ENCODE measurements at places on chromosomes 12 and 14. TPM values are rescaled to one million over a fixed set of nuclear protein-coding genes. Genes with fewer than 3 reads are reported as not detected.

Gene LUM
- total RNA-seq = 400 TPM

DNA sequence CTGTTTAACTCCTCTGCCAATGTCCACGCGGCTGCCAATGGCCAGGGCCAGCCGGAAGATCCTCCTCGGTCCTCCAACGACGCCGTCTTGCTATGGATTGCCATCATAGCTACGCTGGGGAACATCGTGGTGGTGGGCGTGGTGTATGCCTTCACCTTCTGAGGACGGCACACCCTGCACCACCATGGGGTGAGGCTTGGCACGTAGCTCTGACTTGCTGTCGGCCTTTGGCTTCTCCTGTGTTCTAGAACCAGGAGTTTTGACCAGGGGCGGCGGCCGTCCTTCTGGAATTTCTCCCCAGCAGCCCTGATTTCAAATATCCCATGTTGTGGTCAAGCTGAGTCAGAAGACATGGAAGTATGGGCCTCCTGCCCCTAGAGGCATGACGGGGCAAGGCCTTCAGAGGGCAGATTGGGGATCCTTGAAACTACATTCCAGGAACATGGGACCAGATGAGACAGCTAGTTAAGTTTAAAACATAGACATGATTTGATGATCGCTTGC, 47.5 kb downstream of the C14orf132 start:
- DNase-seq = no peak

DNA sequence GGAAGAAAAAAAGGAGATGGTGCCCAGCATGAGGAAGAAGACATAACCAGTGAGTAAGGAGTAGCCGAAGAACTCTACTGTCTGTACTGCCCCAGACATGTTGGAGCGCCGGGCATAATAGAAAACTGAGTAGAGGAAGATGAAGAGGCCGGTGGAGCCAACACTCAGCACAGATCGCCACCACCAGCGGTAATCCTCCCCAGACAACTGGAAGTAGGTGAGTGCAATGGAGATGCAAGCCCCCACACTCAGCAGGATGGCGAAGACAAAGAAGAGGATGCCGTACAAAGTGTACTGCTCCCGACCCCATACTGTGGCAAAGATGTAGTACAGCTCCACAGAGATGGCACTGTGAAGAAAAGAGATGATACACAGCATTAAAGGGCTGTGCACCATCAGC, 844 bp upstream of the IPO4 start:
- DNase-seq = no peak

Gene MGST1
- total RNA-seq = 891 TPM

Gene PMCH
- total RNA-seq = not detected

Gene IL26
- total RNA-seq = not detected

Gene VCPKMT
- 14.2 TPM for total RNA-seq

- DNase-seq = no peak
Measured at GRCh38 chr12:19546611-19547162, 107.4 kb downstream of the AEBP2 start.

Gene ALG10
- 18.1 TPM for total RNA-seq

DNA sequence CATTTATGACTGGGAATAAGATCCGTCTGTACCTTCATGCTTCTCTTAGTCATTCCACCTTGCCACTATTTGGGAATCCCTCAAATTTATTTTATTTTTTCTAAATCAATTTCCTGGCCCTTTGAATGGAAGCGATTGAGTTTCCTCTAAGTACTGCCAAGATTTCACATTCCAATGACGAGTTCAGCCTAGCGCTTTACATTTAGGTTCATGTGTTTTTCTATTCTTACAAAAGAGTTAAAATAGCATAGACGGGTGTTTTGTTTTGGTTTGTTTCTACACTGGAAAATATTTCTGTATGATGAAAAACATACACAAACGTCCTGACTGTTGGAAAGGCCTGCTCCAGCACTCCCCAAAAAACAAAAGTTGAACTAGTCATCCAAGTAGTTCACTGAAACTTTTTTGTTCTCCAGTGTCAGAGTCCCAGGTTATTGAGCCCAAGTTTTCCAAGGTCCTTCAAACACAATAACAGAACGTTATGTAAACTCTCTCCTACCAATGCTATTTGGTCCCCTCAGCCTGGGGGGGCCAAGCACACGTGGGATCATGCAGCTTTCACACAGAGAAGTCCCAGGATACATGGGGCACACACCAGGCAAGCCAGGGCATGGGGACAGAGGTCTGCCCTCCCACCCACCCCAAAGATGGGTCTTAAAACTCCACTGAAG, 74.8 kb upstream of the FOXN3 start:
- DNase-seq = no peak

DNA sequence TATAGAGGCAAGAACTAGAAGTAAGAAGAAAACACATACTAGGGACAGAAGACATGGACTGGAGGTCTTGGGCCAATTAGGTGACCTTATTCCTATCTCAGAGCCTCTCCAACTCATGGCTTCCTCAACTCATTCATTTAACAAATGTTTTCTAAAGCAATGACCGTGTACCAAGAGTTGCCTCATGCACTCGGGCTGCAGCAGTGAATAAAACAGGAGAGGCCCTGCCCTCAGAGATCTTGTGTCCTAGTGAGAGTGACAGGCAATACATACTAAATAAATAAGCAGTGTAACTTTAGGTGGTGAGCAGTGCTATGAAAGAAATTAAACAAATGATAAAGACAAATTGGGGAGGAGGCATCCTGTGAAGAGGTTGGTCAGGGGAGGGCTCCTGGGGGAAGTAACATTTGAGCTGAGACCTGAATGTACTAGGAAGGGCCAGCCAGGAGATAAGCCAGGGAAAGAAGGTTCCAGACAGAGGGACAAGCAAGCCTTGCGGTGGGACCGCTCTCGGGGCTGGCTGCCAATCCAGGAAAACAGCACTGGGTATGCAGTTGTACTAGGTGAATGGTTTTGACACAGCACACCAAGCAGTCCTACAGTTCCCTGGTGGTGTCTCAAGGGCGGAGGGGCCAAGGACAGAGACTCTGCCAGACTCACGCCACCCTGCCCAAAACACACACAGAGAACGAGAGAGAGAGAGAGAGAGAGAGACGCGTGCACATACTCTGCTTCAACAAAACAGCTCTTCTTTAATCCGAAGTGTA, 1.3 kb downstream of the NINJ2 start:
- no peak for DNase-seq

DNA sequence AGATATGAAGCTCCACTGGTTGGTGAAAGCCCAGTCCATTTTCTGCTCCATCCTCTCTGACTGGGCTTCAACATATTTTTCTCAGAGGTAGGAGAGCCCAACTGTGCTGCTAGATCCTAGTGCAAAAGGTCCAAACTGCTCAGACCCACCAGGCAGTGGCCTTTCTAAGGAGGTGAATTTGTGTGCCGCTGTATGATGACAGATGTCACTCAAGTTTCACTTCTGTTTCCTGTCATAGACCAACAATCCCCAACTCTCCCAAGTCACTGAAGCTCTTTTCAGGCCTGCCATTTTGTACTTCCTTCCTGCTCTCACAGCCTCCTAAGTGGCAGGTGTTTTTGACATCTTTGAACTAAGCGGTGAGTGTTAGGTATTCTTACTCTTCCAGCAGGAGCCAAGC, 16.4 kb upstream of the RNASE4 start:
- no peak for DNase-seq

GRCh38 chr14:49992901-49993339, 100.0 kb downstream of the ARF6 start:
- peak; percentile 87 for DNase-seq

GRCh38 chr12:119594772-119595445, 1.3 kb downstream of the TMEM233 start:
- DNase-seq = no peak

GRCh38 chr14:91149462-91149861, 35.6 kb downstream of the DGLUCY start:
- peak; percentile 67 for DNase-seq

GRCh38 chr12:114918535-114919233, 234.7 kb upstream of the TBX3 start:
- no peak for DNase-seq

Gene FAM181A
- total RNA-seq = not detected

DNA sequence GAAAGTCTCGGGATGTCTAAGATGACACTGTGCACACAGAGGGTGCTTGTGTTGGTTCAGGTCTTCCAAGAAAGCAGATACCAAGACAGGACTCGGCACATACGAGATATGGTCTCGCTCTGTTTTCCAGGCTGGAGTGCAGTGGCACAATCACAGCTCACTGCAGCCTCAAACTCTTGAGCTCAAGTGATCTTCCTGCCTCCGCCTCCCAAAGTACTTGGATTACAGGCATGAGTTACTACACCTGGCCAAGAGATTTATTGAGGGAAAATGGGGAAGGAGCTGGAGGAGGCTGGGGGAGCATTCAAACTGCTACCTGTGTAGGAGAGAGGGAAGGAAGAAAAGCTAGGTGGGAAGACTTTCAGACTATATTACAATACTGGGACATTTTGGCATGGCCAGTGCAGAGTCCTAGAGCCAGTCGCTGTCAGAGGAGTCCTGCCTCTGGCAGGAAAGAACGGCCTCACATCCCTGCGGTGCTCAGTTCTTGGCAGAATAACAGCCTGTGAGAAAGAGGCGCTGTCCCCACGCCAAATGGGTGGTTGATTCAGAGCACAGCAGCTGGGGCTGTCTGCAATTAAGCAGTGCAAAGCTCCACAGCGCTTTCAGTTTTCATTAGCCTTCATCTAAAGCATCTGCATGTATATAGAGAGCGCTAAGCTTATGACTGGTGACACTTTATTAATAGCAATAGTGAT, 18.3 kb downstream of the SLC17A8 start:
- peak; percentile 79 for DNase-seq

Gene FOXG1
- total RNA-seq = not detected

Gene GLT8D2
- 8.6 TPM for total RNA-seq

DNA sequence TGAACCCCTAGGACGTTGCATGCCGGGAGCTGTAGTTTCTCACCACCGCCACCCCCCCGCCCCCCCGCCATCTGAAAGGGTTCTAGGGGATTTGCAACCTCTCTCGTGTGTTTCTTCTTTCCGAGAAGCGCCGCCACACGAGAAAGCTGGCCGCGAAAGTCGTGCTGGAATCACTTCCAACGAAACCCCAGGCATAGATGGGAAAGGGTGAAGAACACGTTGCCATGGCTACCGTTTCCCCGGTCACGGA, 501 bp upstream of the HSP90B1 start:
- DNase-seq = no peak

- DNase-seq = peak; percentile 58
Measured at GRCh38 chr14:23727566-23728335, 91.6 kb downstream of the DHRS2 start.

GRCh38 chr12:54937376-54937775, 47.2 kb downstream of the TESPA1 start:
- no peak for DNase-seq

Gene NR1H4
- 32.1 TPM for total RNA-seq

Gene DDHD1
- 11.4 TPM for total RNA-seq

GRCh38 chr14:75191100-75191499, 14.7 kb upstream of the TMED10 start:
- DNase-seq = no peak

Gene TTC7B
- total RNA-seq = 25.6 TPM

GRCh38 chr12:9906873-9907272, 25.3 kb downstream of the CLEC2A start:
- DNase-seq = no peak

Gene C3AR1
- 20.0 TPM for total RNA-seq

DNA sequence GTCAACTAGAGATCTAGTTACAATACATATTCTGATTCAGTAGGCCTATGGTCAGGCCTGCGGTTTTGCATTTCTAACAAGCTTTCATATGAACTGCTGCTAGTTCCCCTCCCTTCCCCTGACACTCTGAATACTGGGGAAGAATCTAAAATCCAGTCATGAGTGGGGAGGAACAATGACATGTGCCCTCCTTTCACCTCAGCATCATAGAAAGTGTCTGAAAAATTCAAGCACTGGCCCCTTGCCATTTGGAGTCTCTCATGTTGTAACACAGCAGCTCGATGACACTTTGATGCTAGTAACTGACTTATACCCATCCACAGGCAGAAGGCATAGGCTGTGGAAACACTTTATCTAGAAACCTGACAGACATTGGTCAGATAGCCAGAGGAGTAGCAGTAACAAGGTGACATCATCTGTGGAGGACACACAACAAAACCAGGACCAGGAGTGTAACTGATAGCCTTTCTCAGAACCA, 161.9 kb upstream of the RASSF8 start:
- DNase-seq = no peak

All from adrenal gland (tissue), 19 donors.